ENCODE measurements at places on chromosomes 4 and X.
A peak's percentile ranks its signal among the peaks of the same experiment; 100 is the strongest.

DNA sequence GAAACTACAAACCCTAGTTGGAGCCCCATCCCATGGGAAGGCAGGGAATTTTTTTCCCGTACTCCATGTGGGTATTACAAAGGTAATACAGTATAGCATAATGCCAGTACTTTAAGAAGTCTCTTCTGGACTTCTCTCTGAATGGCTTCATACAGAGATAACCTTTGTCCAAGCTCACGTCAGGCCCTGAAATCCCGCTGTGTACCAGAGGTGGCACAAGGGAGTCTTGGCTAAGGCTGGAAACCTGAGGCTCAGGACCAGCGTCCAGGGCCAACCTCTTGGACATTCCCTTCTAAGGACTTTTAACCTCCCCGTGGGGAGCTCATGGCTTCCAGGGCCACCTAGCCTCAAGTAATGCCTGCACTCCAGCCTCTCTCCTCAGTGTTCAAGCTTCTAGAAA is 338.9 kb upstream of the FAM241A start:
- DNase-seq, result peak; percentile 12

DNA sequence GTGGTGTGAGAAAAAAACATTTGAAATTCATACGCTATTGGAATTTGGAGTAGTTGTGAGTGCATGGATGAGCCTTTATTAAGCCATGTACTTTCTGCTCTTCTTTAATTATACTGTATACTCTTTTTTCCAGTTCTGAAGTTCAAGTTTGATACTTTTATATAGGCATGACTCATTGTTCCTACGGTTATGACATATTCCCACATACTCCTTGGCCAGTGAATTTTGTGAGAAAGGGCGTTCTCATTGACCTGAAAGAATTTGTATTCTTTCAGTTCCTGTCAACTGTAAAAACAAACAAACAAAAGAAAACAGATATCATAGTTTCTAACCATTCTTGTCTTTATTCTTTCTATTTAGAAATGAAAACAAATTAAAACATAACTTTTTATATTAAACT is 407.3 kb downstream of the MAPK10 start:
- DNase-seq, result no peak

DNA sequence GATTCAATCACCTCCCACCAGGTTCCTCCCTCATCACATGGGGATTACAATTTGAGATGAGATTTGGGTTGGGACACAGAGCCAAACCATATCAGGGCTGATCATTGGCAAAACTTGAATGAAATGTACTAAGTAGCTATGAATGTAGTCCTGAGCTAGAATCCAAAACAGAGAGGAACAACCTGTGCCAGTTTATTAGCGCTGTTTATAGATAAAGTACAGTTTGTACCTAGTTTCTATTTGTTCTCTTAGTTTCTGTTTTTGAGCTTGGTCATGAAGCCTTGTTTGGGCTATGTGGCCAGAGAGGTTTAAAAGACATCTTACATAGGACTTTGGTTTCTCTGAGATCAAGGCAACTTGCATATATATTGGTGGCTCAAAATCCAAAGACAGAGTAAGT is 66.9 kb upstream of the INPP4B start:
- no peak for DNase-seq

GRCh38 chrX:109871121-109871888 is 131.6 kb upstream of the TMEM164 start:
- no peak for DNase-seq

GRCh38 chrX:69153060-69153730 is 12.1 kb downstream of the PJA1 start:
- peak; percentile 75 for DNase-seq

- DNase-seq, result no peak
Observed at GRCh38 chr4:16092682-16093319, 9.0 kb upstream of the PROM1 start.

DNA sequence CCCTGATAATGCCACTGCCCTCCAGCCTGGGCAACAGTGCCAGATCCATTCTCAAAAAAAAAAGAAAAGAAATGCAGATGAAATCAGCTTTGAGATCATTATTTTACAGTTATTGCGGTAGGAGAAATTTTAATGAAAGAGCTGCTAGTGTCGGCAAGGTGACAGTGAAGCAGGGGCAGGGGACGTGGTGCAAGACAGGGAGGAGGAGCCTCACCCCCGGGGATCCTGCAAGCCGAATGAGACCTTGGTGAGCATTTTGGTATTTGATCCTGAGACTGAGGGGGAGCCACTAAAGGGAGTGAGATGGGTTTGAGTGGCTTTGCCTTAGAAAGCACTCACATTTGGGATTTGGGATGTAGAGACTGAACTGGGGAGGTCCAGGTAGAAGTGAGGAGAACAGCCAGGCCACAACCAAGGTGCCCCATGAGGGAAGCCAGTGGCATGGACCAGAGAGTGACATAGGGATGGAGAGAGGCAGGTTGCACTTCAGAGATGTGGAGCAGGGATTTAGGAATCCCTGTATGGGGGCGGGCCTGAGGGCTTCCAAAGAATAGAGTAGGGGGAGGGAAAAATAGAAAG is 23.6 kb downstream of the RBM10 start:
- DNase-seq, result no peak

DNA sequence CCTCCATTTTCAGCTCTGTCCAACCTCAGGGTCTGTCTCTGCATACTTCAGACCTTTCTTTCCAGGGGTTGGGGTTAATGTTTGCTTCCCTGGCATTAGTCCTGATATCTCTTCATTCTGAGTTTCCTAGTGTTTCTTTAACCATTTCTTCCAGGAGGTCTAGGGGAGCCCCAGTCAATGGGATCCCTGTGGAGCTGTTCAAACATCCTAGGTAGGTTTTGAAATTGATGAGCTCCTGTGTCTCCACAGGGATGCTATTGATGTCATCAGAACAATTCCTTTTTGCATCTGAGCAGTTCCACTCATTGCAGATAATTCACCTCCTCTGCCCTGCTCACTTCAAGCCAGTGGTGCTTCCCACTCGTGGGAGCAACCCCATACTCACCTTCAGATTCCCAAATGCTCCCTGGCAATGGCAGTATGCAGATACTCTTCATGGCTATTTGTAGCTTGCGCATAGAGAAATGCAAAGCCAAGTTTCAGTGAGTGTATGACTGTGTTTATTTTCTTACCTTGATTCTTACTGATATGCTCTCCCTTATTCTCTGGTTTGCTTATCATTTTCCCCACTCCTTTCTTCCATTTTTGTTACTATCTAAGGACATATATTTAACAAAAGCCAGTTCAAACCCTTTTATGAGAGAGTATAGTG is 33.7 kb upstream of the LIMCH1 start:
- DNase-seq, result no peak

DNA sequence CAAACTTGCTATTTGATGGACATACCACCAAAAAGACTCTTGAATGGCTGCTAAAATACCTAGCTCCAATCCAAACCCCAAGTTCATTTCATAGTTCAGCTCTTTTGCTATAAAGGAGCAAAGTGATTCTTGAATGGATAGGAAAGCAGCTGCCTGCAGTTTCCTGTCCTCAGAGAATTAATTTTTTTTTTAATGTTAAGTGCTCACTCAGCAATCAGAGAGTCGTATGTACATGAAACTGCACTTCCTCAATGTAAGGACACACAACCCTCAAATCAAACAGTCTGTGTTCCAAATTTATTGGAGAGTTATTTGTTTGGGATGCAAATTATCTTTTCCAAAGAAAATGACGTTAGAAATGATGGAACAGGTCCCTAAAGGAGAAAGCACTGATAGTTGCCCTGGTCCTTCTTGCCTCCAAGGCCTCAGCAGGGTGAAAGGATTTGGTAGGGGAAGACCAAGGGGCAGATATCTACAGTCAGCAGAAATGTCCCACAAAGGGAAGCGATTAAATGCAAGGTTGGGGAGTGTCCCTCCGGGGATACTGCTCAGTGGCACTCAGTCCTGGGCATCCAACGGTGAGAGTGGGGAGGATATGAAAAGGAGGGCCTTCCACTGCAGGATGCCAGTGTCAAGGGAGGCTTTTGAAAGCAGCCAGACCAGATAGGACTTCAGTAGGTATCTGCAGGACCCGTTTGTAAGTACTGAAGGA is 67.2 kb upstream of the RASGEF1B start:
- DNase-seq, result no peak

- DNase-seq, result no peak
Observed at GRCh38 chr4:48203819-48204218, 65.8 kb downstream of the TEC start.

DNA sequence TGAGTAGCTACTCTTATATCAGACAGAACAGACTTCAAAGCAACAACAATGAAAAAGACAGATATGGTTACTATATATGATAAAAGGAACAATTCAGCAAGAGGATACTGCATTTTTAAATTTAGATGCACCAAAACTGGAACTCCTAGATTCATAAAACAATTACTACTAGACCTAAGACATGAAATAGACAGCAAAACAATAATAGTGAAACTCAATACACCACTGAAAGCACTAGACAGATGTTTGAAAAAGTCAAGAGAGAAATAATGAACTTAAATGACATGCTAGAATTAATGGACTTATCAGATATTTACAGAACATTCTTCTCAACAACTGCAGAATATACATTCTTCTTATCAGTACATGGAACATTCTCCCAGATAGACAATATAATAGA is 99.5 kb upstream of the ITM2A start:
- no peak for DNase-seq

DNA sequence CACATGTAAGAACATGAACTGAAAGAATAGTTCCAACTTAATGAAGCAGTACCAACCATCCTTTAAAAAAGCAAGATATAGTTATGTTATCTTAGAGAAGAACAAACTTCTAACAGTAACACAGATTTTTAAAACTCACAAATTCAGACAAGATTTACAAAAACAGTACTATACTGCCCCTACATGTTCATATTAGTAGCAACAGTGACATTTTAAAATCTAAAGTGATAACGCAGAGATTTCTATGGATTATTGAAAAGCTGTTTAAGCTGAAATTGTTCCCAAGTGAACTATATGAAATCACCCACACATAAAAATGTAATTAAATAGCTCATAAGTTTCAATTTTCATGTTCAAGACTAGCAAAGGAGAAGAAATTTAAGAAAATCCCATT is 166.0 kb downstream of the FBXW7 start:
- DNase-seq, result no peak

- peak; percentile 22 for DNase-seq
Observed at GRCh38 chr4:845836-846251, 19.9 kb upstream of the CPLX1 start.

DNA sequence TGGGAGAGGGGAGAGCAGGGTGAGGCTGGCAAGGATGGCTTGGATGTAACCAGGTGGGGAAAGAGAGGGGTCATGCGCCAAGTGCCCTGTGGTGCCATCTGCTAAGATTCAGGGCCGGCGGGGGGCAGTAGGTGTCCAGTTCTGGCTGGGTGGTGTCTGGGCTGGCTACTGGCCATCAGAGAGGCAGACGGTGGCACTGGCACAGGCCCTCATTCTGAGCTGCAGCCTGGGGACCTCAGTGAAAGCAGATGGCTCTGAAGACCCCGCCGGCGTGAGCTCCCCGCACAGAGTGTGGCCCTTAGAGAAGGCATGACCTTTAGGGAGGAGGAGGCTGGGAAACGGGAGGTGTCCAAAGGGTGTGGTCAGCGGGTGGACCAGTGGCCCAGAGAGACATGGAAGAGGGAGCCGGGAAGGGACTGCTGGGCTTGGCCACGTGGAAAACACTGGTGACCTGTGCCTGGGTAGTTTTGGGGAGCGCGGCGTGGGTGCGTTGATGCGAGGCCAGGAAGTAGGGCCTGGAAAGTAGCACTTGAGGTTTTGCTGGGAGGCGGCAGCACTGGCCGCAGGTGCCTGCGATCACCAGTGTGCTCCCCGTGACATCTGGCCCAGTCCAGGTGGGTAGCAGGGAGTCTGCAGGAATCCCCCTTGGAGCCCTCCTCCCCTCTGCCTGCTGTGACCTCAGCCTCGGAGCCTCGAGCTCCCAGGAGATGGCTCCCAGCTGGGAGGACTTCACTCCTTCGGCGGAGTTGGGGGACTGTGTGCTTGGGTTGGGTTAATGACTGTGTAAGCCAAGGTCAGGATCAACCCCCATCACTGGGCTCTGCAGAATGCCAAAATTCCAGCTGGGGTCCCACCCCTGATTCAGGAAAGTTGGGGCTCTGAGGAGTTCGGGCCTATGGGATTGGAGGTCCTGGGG is 9.3 kb upstream of the SH3TC1 start:
- no peak for DNase-seq

DNA sequence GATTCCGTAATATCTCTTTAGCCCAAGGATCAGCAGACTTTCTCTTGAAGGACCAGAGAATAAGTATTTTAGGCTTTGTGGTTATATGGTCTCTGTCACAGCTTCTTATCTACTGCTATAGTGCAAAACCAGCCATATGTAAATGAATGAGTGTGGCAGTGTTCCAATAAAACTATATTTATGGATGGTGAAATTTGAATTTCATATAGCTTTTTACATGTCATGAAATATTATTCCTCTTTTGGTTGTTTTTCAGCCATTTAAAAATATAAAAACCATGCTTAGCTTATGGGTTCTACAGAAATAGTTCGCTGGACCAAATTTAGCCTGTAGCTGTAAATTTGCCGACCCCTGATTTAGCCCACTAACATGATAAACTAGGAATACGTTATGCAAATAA is 18.0 kb upstream of the MSMO1 start:
- DNase-seq, result no peak

DNA sequence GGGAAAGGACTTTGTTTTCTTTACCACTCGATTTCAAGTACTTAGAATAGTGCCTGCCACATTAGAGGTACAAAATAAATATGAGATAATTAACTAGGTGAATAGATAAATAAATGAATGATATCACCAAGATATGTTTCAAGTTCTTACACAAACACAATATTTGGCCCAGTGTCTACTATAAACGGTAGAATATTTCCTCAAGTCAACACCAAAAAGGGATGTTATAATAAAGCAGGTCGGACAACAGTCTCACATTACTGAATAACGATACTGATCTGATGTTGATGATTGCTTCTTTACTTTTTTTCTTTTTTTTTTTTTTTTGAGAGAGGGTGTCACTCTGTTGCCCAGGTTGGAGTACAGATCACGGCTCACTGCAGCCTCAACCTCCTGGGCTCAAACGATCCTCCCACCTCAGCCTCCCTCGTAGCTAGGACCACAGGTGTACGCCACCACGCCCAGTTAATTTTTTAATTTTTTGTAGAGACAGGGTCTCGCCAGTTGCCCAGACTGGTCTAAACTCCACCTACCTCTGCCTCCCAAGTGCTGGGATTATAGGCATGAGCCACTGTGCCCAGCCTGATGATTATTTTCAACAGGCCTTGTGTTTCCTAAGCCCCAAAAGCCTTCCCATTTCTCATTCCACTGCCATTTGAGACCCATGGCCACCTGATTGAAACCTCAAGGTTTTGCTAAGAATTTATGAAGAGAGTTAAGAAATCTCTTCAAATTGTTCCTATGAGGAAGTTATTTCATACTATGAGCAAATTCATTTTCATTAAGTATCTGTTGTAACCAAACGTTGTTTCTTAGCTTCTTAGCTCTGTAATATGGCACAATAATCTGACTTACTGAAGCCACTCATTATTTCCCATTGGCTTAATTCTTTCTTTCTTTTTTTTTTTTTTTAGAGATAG is 2.3 kb downstream of the MANBA start:
- no peak for DNase-seq

DNA sequence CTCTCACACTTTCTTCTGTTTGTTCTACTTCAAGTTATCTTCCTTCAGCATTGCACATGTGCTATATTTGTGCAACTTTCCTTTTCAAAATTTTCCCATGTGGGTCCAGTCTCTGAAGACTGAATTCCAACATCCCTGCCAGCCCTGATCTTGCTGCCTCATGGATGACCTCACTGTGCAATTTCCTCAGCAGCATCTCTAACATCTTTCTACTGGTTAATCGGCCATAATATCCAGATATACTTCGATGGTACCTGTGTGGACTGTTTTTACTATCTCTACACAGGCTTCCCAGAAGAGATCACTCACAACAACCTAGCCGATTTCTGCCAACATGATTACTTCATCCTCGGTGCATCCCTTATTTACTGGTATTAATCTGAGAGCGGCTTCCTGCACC is 41.5 kb downstream of the GPM6A start:
- DNase-seq, result no peak

All from nephron progenitor cell (in vitro differentiated cells).